ENCODE measurements at places on chromosomes 11 and 22. TPM values are rescaled to one million over a fixed set of nuclear protein-coding genes. Genes with fewer than 3 reads are reported as not detected.

The MYBPC3 gene
- total RNA-seq, result 0.09 TPM

The ESAM gene
- 91.6 TPM for total RNA-seq

The EHF gene
- total RNA-seq, result 0.59 TPM

The TRIM51 gene
- total RNA-seq, result not detected

The OLFML1 gene
- total RNA-seq, result 19.0 TPM

The NAT10 gene
- total RNA-seq, result 23.6 TPM

The OR52N4 gene
- not detected for total RNA-seq

The OR1S1 gene
- not detected for total RNA-seq

The OR4D5 gene
- total RNA-seq, result not detected

The EMID1 gene
- 12.0 TPM for total RNA-seq

DNA sequence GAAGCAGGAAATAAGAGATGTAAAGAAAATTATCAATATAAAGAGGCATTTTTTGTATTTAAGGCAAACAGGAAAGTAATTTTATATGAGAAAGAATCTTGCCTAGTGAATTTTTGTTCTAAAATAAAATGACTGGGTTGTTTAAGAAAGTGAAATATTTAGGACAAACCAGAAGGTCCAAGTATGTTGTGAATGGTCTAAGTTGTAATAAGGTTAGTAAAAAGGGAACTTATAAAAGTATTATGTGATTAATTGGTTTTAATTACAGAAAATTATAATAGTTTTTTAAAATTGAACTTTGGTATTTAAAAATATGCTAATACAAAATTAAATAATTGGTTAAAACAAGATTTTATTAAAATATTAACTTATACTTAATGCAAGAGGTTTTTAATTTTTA is 26.6 kb upstream of the EI24 start:
- H3K4me1 ChIP-seq, result no peaks in the 10 kb centered on the region
- no peaks in the 10 kb centered on the region for H3K27me3 ChIP-seq
- no peak overlapping the region for H3K4me3 ChIP-seq
- no peak for DNase-seq

DNA sequence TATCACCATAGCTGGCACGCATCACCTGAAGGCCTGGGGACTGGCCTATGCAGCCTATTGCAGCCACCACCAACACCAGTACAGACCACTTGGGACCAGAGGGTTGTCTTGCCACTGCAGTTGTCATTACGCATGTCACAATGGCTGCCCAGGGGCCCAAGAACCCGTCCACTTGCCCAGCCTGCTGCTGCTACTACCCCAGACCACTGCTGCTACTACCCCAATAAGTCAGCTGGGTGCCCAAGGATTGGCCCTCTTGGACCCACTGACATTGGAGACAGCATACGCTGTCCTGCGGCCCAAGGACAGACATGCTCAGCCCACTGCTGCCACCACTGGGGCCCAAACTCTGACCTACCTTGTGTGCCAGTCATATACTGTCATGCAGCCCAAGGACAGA is 102.7 kb upstream of the OR9Q1 start:
- no peak for DNase-seq
- H3K36me3 ChIP-seq, result no peaks in the 10 kb centered on the region
- H3K4me1 ChIP-seq, result no peaks in the 10 kb centered on the region
- no peaks in the 10 kb centered on the region for H3K27me3 ChIP-seq
- H3K4me3 ChIP-seq, result no peak overlapping the region
- no peak overlapping the region for H3K27ac ChIP-seq

GRCh38 chr11:123209591-123209990 is 14.5 kb upstream of the CLMP start:
- H3K36me3 ChIP-seq, result no peaks in the 10 kb centered on the region
- H3K4me1 ChIP-seq, result peaks cover 6% of the 10 kb centered on the region
- no peaks in the 10 kb centered on the region for H3K27me3 ChIP-seq
- DNase-seq, result no peak

GRCh38 chr11:65226103-65226442 is 35.7 kb upstream of the POLA2 start:
- H3K4me3 ChIP-seq, result peak overlapping the region; percentile 39
- no peaks in the 10 kb centered on the region for H3K27me3 ChIP-seq
- H3K27ac ChIP-seq, result peak overlapping the region; percentile 78
- H3K4me1 ChIP-seq, result no peaks in the 10 kb centered on the region
- DNase-seq, result no peak

DNA sequence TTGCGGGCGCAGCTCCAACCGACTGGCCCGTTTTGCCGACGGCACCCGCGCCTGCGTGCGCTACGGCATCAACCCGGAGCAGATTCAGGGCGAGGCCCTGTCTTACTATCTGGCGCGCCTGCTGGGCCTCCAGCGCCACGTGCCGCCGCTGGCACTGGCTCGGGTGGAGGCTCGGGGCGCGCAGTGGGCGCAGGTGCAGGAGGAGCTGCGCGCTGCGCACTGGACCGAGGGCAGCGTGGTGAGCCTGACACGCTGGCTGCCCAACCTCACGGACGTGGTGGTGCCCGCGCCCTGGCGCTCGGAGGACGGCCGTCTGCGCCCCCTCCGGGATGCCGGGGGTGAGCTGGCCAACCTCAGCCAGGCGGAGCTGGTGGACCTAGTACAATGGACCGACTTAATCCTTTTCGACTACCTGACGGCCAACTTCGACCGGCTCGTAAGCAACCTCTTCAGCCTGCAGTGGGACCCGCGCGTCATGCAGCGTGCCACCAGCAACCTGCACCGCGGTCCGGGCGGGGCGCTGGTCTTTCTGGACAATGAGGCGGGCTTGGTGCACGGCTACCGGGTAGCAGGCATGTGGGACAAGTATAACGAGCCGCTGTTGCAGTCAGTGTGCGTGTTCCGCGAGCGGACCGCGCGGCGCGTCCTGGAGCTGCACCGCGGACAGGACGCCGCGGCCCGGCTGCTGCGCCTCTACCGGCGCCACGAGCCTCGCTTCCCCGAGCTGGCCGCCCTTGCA is 1.0 kb downstream of the FJX1 start:
- no peaks in the 10 kb centered on the region for H3K27me3 ChIP-seq
- H3K27ac ChIP-seq, result no peak overlapping the region
- peak overlapping the region; percentile 56 for H3K4me3 ChIP-seq
- H3K4me1 ChIP-seq, result no peaks in the 10 kb centered on the region
- no peaks in the 10 kb centered on the region for H3K36me3 ChIP-seq
- peak; percentile 24 for DNase-seq

DNA sequence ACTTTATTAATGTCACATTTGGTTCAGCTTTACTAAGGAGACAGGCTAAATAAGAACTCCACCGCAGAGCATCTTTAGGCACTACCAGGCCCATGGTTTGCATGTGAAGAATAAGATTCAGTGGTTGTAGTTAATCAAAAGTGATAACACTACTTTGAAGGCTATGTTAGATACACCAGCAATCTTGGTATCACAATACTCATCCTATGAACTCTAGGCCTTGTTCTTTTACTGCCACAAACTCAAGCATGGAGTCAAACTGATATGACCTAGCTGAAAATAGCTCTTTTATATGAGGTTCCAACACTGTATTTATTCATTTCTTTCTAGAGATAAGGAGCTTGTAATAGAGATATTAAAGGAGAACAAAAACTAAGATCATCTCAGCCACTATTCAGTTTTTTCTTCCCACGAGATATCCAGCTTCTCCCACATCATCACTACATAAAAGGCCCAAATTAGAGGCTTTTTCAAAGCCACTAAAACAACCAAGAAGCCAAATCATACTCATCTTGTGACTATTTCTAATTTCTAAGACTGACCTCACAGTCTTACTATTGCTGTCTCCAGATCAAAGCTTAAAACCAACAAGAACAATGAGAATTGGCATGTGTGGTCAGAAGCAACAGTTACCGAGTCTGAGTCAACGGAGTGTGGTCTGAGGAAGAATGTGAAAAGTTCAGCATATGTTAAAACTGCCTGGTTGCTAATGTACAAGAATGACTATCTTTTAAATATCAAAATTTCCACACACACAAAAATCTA is 25.1 kb upstream of the GUCY1A2 start:
- no peaks in the 10 kb centered on the region for H3K27me3 ChIP-seq
- no peaks in the 10 kb centered on the region for H3K4me1 ChIP-seq
- DNase-seq, result no peak
- no peaks in the 10 kb centered on the region for H3K36me3 ChIP-seq

DNA sequence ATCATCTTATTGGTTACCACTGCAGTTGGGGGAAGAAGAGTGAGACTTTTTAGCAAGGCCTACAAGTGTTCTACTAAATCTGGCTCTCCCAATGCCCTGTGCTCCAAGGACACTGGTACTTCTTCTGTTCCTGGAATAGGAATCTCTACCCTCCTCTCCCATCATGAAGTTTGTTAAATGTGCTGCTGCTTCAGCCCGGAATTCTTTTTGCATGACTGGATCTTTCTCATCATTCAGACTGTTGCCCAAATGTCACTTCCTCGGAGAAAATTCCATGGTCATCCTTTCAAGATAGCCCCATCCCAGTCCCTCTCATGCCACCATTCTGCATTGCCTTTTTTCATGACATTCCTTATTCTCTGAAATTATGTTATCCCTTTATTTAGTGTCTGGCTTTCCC is 400.8 kb downstream of the SOX6 start:
- H3K4me1 ChIP-seq, result no peaks in the 10 kb centered on the region
- H3K27ac ChIP-seq, result no peak overlapping the region
- no peak overlapping the region for H3K4me3 ChIP-seq

GRCh38 chr22:40982482-40983385 is 31.6 kb downstream of the RBX1 start:
- H3K4me1 ChIP-seq, result no peaks in the 10 kb centered on the region
- no peak for DNase-seq
- H3K4me3 ChIP-seq, result no peak overlapping the region

DNA sequence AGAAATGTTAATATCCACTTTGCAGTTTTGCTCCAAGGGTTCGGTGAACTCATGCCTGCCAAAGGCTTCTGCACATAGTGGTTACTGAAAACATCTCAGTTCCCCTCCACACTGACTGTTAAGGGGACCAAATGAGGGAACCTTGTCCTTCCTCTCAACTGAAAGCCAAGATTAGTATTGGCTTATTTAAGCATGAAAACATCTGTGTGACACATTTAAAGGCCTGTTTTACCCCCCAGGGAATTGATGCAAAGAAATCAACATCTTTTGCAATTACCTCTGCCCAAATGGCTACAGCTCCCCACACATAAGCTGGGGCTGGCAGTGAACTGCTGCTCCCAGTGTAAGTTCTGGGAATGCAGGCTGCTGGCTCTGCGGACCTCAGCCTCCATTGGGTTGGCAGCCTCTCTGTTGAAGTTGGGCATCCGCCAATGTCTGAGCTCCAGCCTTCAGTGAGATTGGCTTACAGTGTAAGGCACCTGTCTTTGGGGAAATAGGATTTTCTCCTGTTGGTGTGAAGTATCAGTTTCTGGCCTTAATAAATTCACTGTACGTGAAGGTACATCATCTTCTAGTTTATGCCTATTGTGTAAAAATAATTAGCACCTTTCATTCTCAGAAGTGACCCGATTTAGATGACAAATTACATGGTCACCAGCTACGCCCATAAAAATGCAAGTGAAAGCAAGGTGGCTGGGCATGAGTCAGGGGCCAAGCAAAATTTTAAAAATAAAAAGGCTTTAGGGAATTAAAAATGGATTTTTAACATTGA is 213.4 kb upstream of the SYN3 start:
- no peaks in the 10 kb centered on the region for H3K4me1 ChIP-seq
- H3K36me3 ChIP-seq, result no peaks in the 10 kb centered on the region
- H3K27me3 ChIP-seq, result no peaks in the 10 kb centered on the region
- no peak overlapping the region for H3K4me3 ChIP-seq

DNA sequence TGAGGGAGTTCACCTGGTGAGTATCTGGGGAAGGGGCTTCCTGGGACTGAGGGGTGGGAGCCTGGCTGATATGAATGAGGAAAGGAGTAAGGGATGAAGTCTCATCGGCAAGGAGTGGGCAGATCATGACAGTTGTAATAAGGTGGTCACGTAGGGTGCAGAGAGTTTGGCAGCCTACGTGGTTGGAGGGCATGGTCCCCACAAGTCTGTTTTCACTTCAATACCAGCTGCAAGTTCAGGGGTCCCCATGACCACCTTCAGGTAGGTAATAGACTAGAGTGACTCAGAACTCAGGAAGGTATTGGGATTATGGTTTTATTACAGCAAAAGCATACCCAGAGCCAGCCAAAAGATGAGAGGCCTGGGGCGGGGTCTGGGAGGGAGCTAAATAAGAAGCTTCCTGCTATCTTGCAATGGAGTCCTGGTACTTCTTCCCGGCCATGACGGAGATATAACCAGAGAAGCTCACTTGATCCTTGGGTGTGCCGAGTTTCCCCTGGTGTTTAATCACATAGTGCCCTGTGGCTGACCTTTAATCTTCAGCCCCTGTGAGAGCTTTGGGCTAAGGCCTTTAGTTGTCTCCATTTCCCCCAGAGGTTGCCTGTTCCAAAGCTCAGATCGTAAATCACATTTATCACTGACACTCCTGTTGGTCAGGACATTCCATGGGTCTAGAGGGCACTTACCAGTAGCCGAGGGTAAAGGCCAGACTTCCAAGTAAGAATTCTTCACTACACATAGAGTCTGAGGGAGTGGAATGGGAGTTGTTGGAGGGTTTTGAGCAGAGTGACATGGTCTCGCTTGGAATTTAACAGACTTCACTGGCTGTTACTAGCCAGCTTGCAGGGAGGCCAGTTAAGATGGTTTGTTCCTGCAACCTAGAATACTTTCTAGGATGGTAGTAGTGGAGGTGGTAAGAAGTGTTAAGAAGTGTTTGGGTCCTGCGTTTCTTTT is 9.1 kb downstream of the SLC3A2 start:
- H3K36me3 ChIP-seq, result no peaks in the 10 kb centered on the region
- no peak overlapping the region for H3K4me3 ChIP-seq
- peak overlapping the region; percentile 65 for H3K27ac ChIP-seq
- peak; percentile 60 for DNase-seq
- no peaks in the 10 kb centered on the region for H3K27me3 ChIP-seq

- DNase-seq, result no peak
- H3K27ac ChIP-seq, result peak overlapping the region; percentile 11
- no peaks in the 10 kb centered on the region for H3K27me3 ChIP-seq
- H3K4me1 ChIP-seq, result peaks cover 10% of the 10 kb centered on the region
- no peak overlapping the region for H3K4me3 ChIP-seq
Measured at GRCh38 chr11:130672911-130673310, 224.5 kb downstream of the ADAMTS15 start.

GRCh38 chr11:1772270-1773130 is 8.8 kb upstream of the CTSD start:
- H3K36me3 ChIP-seq, result no peaks in the 10 kb centered on the region
- H3K27ac ChIP-seq, result peak overlapping the region; percentile 41
- H3K4me3 ChIP-seq, result no peak overlapping the region
- peak; percentile 71 for DNase-seq
- H3K27me3 ChIP-seq, result no peaks in the 10 kb centered on the region

DNA sequence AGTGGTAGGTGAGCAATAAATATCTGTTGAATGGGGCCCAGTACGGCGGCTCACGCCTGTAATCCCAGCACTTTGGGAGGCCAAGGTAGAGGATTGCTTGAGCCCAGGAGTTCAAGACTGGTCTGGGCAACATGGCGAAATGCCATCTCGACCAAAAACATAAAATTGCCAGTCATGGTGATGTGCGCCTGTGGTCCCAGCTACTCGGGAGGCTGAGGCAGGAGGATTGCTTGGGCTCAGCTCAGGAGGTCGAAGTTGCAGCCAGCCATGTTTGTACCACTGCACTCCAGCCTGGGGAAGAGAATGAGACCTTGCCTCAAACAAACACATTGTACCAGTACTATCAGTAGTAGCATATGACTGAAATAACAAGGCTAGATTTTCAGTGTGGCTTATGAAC is 4.2 kb downstream of the SGSM3 start:
- H3K4me3 ChIP-seq, result no peak overlapping the region
- H3K36me3 ChIP-seq, result no peaks in the 10 kb centered on the region
- H3K27me3 ChIP-seq, result no peaks in the 10 kb centered on the region
- no peaks in the 10 kb centered on the region for H3K4me1 ChIP-seq
- no peak overlapping the region for H3K27ac ChIP-seq
- DNase-seq, result no peak

- no peaks in the 10 kb centered on the region for H3K36me3 ChIP-seq
- peak overlapping the region; percentile 96 for H3K27ac ChIP-seq
- H3K27me3 ChIP-seq, result no peaks in the 10 kb centered on the region
- no peak overlapping the region for H3K4me3 ChIP-seq
Measured at GRCh38 chr11:12386745-12387144, 9.4 kb downstream of the PARVA start.
